ENCODE measurements at places on chromosomes 3 and 15. TPM values are rescaled to one million over a fixed set of nuclear protein-coding genes. Genes with fewer than 3 reads are reported as not detected.

Gene CLCN2
- 3.5 TPM for total RNA-seq

Gene MORC1
- not detected for total RNA-seq

Gene SERINC4
- not detected for total RNA-seq

Gene CCDC66
- total RNA-seq, result 101 TPM

Gene CPN2
- total RNA-seq, result not detected

Gene RYR3
- total RNA-seq, result not detected

Gene GOLGA6D
- total RNA-seq, result not detected

Gene MYRIP
- total RNA-seq, result not detected

Gene GATA2
- total RNA-seq, result 0.17 TPM

Gene PPM1M
- total RNA-seq, result 40.2 TPM

Gene FBXL2
- not detected for total RNA-seq

Gene GLDN
- total RNA-seq, result not detected

Gene ISL2
- total RNA-seq, result not detected

Gene IREB2
- 84.3 TPM for total RNA-seq

Gene MAN2A2
- 128 TPM for total RNA-seq

Gene UNC13C
- not detected for total RNA-seq

Gene LRRK1
- total RNA-seq, result 0.60 TPM

Gene CLDN18
- not detected for total RNA-seq

Gene ATP10A
- total RNA-seq, result 30.4 TPM

Gene NPAP1
- total RNA-seq, result not detected

Gene CPEB1
- total RNA-seq, result 0.61 TPM

Gene CLEC3B
- total RNA-seq, result 0.34 TPM

Gene SLC6A20
- total RNA-seq, result not detected

Gene RCN2
- total RNA-seq, result 18.1 TPM

Gene PLSCR2
- total RNA-seq, result not detected

Gene CHSY1
- total RNA-seq, result 5.8 TPM

Gene RAB43
- 47.5 TPM for total RNA-seq

Gene FYTTD1
- 78.2 TPM for total RNA-seq

Gene IMP3
- total RNA-seq, result 48.4 TPM

Gene TMEM40
- total RNA-seq, result not detected

Gene GOLGA8N
- 4.3 TPM for total RNA-seq

Gene SCAANT1
- 2.1 TPM for total RNA-seq

Gene SLC38A3
- total RNA-seq, result 1.1 TPM

Gene SAMMSON
- total RNA-seq, result not detected

Gene ECE2
- not detected for total RNA-seq

Gene BNC1
- not detected for total RNA-seq

Gene VWA5B2
- not detected for total RNA-seq

Gene SV2B
- total RNA-seq, result not detected

Gene HYAL1
- not detected for total RNA-seq

Gene CCDC39
- not detected for total RNA-seq

Gene STRC
- total RNA-seq, result 1.7 TPM

Measured in CD4-positive, alpha-beta T cell (primary cell).